ENCODE measurements at places on chromosomes 3 and 15.
A peak's percentile ranks its signal among the peaks of the same experiment; 100 is the strongest.

GRCh38 chr15:81336568-81336967 lies 12.6 kb upstream of the STARD5 start:
- peak; percentile 23 for DNase-seq

GRCh38 chr3:194956697-194957396 lies 271.2 kb downstream of the FAM43A start:
- DNase-seq: no peak

DNA sequence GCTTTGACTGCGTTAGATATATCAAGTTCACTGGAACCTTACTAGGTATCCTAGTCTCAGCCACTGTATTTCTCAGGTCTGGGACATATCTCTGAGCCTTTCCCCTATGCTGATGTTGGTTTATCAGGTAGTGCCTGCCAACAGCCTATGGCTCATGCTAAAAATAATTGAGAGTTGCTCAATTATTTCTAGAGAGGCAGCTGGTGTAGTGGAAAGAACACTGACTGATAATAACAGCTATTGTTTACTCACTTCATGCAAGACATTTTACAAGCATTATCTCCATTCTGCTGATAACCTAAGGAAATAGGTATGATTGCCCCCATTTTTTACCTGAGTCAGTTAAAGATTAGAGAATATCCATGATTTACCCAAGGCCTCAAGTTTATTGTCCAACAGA lies 231.4 kb downstream of the LRRN1 start:
- no peak for DNase-seq

GRCh38 chr3:27043328-27043955 lies 325.7 kb downstream of the NEK10 start:
- no peak for DNase-seq

- no peak for DNase-seq
Observed at GRCh38 chr3:176562331-176562730, 635.0 kb downstream of the TBL1XR1 start.

GRCh38 chr3:158506456-158506855 lies 64.5 kb upstream of the MLF1 start:
- no peak for DNase-seq

GRCh38 chr3:59381282-59381681 lies 331.5 kb upstream of the CFAP20DC start:
- no peak for DNase-seq

DNA sequence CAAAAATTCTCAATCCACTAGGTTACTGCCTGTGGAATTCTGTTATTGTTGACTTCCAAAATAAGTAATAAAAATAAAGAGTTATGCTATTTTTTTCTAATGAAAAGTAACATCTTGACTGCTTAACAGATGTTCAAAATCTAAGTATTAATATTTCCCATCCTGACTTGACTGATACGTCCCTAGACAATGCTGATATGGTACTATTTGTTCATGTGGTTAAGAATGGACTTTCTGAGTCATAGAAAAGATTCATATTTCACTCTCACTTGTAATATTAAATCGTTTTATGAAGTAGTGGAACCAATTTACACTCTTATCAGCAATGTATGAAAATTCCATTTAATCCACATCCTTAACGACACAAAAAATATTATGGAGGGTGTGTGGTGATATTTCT lies 104.8 kb upstream of the PLSCR5 start:
- DNase-seq: no peak

- no peak for DNase-seq
Observed at GRCh38 chr3:171404376-171404967, 55.7 kb downstream of the TNIK start.

DNA sequence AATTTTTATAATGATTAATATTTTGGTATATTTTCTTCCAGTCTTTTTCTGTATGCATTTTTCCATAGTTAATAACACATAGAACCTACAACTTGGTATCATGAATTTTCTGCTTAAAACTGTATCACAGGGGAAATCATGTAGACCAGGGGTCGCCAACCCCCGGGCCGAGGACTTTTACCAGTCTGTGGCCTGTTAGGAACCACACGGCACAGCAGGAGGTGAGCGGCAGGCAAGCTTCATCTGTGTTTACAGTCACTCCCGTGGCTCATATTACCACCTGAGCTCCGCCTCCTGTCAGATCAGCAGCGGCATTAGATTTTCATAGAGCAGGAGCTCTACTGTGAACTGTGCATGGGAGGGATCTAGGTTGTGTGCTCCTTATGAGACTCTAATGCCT lies 54.7 kb downstream of the RPL22L1 start:
- peak; percentile 16 for DNase-seq

DNA sequence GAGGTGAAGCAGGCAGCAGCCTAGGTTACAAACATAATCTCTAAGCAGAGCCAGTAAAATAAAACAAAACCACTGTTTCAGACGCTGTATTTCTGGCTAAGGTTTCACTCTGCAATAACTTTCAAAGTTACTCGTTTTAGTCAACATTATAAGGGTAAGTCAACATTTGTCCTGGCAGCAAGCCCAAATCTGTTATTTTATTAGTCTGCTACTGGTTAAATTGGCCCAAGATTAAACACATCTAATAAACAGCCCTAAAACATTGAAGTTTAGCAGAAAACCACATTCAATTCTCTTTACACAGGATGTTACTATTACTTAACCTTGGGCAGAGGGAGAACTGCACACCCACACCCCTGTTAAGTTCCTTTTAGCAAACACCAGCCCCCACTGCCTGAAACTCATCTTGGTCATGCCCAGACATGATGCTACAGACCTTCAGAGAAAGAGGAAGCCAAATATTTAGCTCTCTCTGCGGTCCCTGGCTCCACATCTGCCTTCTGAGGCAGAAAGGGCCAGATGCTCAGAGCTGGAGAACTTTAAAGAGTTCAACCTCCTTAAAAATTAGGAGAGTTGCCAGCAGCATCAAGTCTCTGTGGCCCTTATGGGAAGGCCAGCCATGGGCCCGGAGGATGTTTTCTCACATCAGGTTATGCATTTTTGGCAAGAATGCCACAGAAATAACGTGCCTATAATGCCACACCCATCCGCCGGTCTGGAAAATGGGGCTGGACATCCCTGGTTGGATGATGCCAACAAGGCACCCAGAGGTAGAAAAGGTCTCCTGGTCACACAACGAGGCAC lies 17.9 kb downstream of the ARHGEF3 start:
- peak; percentile 71 for DNase-seq

DNA sequence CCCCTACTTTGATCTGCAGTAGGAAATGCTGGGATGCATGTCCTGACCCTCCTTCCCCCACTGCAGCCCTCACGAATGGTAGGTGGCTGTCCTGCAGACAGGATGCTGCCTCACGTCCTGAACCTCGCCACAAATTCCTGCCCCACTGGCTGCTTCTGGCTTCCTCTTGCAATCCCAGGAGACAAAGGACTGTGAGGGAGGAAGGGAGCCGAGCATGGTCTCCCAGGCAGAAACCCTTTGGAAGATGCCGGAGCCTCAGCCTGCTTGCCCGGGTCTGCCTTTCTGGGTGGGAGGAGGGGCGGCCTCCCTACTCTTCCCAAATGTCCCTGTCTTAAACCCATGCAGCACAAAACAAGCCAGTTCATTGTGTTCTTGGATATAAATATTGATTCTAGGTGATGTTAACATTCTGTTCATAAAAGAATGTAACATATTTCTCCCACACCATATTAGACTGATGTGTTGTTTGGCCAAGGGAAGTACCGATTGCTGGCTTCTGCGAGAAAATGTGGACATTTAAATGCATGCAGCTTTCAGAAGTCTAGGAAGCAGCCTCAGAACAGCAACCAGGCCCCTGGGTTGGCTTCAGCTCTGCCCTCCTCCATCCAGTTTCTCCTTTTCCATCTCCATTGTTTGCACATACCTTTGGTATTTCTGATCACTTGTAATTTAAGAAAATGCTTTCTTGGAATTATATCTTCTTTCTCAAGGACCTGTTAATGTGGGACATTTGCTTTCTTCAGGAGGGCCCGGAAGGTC lies 75.3 kb downstream of the HMG20A start:
- DNase-seq: no peak

GRCh38 chr15:31964586-31965307 lies 65.6 kb upstream of the CHRNA7 start:
- no peak for DNase-seq

- no peak for DNase-seq
Observed at GRCh38 chr15:101440846-101441590, 48.5 kb downstream of the PCSK6 start.

DNA sequence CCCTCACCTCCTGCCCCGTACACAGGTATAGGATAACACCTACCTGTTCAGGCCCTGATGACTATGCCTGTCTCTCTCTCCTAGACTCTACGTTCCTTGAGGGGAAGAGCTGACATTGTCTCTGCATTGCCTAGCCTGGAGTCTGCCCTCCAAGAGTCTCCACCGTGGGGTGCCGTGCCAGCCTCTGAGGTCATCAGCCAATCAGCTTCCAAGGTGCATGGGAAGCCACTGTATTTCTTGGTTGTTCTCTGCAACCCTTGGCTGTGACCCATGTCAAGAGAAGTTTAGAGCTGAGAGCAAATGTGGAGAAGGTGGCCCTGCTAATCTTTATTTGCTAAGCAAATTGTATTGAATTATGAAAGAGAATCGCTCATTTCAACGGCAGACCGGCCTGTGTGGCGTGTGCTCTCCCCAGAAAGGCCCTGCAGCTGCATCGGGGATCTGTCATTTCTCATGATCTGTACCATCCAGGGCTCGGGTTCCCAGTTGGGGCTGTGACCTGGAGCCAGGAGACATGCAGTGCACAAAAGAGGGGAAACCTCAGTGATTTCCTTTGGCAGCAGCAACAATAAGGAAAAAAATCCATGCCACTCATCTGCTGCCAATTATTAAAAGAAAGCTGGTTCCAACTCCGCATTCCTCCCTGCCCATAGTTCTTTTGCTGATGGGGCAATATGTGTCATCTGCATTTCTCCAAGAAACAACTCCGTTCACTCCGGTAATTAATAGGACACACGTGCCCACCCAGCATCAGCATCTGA lies 182.2 kb downstream of the MEGF11 start:
- DNase-seq: no peak

- DNase-seq: no peak
Observed at GRCh38 chr15:51374131-51374530, 32.7 kb downstream of the GLDN start.

GRCh38 chr3:197734667-197735318 lies 1.9 kb downstream of the RUBCN start:
- DNase-seq: peak; percentile 84

GRCh38 chr3:122800706-122801237 lies 5.9 kb downstream of the SLC49A4 start:
- DNase-seq: no peak

- no peak for DNase-seq
Observed at GRCh38 chr15:63765338-63765737, 68.4 kb downstream of the HERC1 start.

DNA sequence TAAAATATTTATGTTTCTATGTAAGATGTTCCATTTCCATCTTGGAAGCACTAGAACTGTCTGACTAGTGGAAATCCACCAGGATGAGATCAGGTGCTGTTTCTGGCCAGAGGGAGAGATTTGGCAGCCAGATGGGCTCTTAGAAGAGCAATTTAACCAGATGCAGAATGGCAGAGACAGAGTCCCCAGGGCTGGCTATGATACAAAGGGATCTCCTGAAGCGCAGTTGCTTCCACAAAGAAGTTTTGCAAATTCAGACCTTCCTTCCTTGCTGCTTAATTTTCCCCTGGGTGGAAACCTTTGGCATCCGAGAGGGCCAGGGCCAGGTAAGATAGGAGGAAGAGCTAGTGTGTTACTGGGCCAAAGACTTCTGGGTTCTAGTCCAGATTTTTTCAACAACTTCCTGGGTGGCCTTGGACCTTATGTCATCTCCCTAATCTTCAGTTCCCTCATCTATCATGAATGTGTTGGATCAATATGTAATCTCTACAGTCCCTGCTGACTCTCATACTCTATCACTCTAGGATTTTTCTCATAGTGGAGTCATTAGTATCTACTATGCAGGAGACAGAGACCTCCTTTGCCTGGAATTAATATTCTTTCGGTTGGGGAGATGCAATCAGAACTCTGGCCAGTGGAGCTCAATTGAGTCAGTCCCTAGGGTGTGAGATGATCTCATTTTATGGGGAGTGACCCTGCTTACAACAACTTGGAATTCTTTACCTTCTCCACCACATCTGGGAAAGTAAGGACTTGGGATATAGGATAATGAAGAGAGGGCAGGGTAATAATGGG lies 41.1 kb upstream of the NDUFB4 start:
- no peak for DNase-seq

DNA sequence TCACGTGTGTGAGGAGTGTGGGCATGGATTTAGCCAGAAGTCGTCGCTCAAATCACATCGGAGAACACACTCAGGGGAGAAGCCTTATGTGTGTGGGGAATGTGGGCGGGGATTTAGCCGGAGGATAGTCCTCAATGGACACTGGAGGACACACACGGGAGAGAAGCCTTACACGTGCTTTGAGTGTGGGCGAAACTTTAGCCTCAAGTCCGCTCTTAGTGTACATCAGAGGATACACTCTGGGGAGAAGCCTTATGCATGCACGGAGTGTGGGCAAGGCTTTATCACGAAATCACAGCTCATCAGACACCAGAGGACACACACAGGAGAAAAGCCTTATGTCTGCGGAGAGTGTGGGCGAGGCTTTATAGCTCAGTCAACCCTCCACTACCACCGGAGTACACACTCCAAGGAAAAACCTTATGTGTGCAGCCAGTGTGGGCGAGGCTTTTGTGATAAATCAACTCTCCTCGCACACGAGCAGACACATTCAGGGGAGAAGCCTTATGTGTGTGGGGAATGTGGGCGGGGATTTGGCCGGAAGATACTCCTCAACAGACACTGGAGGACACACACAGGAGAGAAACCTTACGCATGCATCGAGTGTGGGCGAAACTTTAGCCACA lies 28.1 kb downstream of the ZNF589 start:
- DNase-seq: no peak

GRCh38 chr15:39132070-39132469 lies 448.8 kb upstream of the THBS1 start:
- no peak for DNase-seq

- DNase-seq: no peak
Observed at GRCh38 chr3:37103103-37103808, 71.1 kb downstream of the LRRFIP2 start.

DNA sequence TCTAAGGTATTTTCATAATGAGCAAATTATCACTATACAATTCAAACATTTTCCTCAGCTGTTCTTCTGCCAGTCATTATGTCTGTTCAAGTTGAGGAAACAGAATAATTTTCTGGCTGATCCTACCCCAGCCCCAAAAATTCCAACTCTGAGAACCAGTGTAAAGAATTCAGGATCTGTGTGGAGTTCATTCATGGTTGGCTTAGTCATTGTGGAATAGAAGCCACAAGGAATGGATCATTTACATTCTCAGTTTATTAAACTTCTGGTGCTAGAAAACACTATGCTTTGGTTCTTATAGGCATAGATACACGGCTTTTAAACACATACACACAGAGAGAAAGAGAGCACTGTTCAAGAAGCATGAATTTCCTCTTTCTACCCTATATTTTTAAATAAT lies 134.6 kb downstream of the CMSS1 start:
- no peak for DNase-seq

GRCh38 chr3:9165421-9165820 lies 84.0 kb downstream of the SRGAP3 start:
- DNase-seq: no peak

- no peak for DNase-seq
Observed at GRCh38 chr3:149319750-149320149, 13.7 kb downstream of the TM4SF18 start.
